HCEC 1CT (cell line): ENCODE measurements at places on chromosomes 1 and 21.
A peak's percentile ranks its signal among the peaks of the same experiment; 100 is the strongest.

- DNase-seq: no peak
Observed at GRCh38 chr1:105678334-105678733, 1378.1 kb upstream of the PRMT6 start.

DNA sequence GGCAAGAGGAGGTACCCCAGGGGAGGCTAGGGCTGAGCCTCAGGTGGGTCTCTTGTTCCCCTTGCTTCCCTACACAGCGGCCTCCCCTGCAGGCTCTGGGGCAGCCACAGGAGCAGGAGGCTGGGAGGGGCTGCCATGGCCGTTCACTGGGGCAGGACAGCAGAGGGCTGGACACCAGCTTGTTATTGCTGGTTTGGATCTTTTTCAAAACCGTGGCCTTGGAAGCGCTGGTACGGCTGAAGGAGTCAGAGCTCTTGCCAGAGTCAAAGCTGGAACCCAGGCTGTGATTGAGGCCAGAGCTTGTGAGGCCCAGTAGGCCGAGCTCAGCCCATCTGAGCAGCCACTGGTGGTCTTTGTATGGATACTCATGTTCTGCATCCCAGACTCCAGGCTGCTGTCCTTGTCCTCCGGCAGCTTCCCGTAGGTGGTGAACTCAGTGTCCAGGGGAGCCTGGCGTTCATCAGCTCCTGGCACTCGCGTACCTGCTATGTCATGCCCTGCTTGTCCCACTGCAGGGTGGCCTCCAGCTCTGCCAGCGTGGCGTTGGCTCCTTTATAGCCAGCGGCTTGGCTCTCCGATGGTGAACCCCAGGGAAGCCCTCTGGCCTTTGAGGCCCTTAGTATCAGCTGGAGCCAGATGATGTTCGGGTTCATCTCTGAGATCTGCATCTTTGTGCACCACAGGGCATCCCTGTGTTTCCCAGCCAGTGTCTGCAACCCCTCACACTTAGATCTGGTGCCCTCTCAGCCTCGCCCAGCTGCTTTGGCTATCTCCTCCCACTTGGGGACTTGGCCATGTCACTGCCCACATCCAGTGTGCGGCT, 40.3 kb upstream of the THEM4 start:
- no peak for DNase-seq

- no peak for DNase-seq
Observed at GRCh38 chr1:161166669-161167548, 683 bp downstream of the PPOX start.

GRCh38 chr1:42334240-42335049, 590 bp downstream of the FOXJ3 start:
- peak; percentile 72 for DNase-seq

DNA sequence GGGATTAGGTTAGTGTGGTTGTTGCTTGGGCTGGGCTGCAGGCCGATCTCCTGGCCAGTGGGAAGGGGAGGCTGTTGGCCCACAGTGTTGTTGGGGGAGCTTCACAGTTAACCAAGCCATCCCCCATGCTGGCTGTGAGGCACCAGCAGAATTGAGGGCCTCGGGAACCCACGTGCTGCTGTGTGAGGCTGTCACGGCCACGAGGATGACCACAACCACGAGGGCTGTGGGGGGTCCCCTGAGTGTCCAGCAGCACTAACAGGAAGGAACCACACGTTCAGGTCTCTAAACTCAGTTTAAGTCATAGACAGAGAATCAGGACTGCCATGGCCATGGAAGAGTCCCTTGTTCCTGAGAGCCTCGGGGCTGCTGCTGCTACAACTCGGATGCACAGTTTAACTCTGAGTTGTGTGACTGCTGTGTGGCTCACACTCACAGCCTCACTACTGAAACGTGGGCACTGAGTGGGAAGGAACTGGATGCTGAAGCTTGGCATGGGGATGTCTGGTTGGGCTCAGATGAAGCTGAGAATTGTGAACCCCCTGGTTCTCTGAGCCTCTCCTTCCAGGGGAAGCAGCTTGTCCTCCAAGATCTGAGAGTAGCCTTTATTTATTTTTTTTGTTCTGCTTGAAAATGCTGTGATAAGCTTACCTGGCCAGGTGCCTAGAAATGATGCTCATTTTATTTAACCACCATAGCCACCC, 4.8 kb upstream of the MMEL1 start:
- no peak for DNase-seq

- DNase-seq: no peak
Observed at GRCh38 chr21:31509194-31510017, 150.1 kb upstream of the SOD1 start.

DNA sequence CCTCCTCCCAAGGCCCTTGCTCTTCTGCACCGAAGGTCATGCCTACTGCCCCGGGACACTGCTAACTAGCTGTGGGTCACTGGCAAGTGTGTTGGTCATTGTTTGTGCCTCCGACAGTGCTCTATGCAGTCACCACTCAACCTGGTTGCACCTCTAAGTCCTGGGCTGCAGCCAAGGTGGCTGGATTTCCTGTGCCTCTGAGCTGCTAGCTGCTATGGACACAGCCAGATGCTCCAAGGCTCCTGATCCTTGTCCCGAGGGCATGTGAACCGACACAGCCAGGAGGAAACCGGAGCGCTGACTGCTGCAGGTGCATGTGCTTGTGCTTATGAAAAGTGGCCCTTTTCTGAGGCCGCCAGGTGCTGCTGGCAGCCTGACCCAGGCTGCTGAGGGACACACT, 14.7 kb upstream of the SPOCD1 start:
- no peak for DNase-seq

DNA sequence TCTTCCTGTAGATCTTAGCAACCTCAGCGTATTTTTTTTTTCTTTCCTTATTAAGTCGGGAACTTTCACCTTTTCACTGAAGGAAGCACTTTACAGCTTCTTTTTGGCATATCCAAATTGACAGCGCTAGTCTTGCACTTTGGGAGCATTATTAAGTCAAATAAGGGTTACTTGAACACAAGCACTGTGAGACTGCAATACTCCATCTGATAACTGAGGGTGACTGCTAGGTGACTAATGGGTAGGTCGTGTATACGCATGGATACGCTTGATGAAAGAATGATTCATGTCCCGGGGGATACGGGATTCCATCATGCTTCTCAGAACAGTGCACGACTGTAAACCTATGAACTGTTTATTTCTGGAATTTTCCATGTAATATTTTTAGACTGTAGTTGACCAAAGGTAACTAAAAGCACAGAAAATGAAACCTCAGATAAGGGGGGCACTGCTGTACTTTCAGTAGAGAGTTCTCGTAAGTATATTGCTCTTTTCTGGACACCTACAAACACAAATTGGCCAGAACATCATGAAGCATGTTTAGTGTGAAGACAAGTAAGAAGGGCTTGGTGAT, 364.7 kb downstream of the SMYD3 start:
- DNase-seq: peak; percentile 90

DNA sequence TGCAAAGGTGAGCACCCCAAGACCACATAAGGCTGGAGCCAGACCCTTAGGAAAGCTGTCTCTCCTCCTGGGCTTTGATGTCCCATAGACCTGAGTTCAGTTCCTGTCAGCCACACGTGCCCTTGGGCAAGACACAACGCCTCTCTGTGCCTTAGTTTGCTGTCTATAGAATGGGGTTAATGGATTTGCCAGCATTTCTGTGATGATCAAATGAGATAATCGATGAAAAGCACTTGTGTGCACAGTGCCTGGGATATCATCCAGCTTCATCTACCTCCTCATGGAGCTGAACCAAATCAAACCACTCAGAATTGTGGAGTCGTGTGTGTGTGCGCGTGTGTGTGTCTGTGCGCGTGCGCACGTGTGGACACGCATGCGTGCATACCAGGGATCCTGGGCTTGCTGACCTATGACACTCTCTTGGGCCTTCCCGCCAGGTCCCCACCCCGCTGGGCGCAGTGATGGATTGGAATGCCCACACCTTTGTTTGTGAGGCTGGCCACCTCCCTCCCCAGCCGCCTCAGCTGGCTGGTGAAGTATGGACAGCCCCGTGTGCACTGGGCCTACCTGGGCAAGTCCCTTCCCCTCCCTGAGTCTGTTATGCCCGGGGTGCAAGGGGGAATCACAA, 5.2 kb downstream of the TTC22 start:
- DNase-seq: no peak

GRCh38 chr1:170354690-170355089, 177.3 kb upstream of the GORAB start:
- DNase-seq: no peak

- DNase-seq: peak; percentile 58
Observed at GRCh38 chr1:165717918-165718515, 19.7 kb upstream of the ALDH9A1 start.

DNA sequence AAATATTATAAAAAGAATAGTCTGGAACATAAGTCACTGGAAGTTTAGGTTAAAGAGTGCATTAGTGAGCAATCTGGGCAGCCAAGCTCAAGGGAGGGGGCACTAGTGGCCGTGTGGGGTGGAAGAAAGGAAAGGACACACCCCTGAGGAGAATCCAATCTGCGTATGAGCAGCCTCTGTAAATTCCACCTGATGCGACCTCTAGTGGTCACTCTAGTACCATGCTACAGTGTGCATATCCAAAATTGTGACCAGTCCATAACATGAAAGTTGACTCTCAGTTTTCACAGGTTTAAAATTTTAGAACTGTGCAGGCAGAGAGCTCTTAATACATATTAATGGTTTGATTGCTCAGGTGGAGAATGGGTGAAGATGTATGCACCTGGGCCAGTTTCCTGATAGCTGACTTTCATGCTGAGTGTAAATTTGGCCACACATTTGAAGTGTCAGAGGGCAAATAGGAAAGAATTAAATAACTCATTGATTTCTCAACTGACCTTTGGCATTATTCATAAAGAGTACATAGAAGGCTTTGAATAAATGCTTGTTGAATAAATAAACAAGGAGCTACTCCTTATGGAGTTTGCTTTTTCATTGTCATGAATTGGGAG, 105.9 kb upstream of the C21orf91 start:
- peak; percentile 57 for DNase-seq

DNA sequence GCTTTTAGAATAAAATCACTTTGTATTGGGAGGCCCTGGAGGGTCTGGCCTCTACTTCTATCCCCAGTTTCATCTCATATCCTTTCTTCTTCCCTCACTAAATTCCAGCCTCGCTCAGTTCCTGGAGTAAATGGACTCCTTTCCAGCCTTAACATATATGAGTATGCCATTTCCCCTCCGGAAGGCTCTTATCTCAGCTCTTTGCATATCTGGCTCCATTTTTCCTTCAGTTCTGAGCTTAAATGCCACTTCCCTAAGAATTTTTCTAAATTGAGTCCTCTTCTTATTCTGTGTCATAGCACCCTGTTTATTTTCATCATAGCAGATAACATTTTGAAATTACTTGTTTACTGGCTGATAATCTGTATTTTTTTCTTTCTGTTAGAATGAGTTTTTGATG, 20.2 kb upstream of the DUSP10 start:
- no peak for DNase-seq

GRCh38 chr1:26153966-26154532, 4.8 kb upstream of the FAM110D start:
- no peak for DNase-seq

DNA sequence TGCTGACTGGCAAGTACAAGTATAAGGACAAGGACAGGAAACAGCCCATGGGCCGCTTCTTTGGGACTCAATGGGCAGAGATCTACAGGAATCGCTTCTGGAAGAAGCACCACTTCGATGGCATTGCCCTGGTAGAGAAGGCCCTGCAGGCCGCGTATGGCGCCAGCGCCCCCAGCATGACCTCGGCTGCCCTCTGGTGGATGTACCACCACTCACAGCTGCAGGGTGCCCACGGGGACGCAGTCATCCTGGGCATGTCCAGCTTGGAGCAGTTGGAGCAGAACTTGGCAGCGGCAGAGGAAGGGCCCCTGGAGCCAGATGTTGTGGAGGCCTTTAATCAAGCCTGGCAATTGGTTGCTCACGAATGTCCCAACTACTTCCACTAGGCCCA, 32.0 kb downstream of the SLC16A1 start:
- no peak for DNase-seq

GRCh38 chr1:155000726-155001424, 1.7 kb upstream of the ZBTB7B start:
- peak; percentile 76 for DNase-seq

DNA sequence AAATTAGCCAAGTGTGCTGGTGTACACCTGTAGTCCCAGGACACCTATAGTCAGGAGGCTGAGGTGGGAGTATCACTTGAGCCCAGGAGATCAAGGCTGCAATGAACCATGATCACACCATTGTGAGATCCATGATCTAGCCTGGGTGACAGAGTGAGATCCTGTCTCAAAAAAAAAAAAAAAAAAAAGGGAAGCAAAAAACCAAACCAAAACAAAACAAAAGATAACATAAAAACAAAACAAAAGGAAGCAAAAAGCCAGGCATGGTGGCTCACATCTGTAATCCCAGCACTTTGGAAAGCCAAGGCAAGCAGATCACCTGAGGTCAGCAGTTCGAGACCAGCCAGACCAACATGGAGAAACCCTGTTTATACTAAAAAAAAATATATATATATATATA, 9.4 kb upstream of the AKR1A1 start:
- no peak for DNase-seq

DNA sequence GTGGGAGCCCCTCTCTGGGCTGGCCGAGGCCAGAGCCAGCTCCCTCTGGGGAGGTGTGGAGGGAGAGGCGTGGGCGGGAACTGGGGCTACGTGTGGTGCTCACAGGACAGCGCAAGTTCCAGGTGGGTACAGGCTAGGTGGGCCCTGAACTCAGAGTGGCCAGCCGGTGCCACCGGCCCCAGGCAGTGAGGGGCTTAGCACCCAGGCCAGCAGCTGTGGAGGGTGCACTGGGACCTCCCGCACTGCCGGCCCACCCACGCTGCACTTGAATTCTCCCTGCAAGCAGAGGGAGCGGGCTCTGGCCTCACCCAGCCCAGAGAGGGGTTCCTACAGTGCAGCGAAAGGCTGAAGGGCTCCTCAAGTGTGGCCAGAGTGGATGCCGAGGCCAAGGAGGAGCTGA, 20.2 kb downstream of the PRAMEF20 start:
- no peak for DNase-seq

GRCh38 chr1:113929750-113930498, 800 bp downstream of the HIPK1 start:
- peak; percentile 17 for DNase-seq

DNA sequence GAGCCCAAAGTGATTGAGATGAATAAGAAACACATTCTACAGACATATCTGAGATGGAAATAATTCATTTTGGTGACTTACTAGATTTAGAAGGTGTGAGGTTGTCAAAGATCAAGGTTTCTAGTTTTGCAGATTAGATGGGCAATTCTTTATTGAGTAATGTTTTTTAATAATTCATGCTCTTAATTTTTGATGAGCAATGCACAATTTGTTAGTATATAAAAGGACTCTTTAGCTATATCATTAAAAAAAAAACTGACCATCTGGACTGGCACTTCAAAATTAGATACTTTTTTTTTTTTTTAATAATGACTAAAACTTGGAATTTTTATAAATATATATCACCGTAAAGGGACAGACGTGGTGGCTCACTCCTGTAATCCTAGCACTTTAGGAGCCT, 63.9 kb downstream of the FMN2 start:
- no peak for DNase-seq

- no peak for DNase-seq
Observed at GRCh38 chr1:145689922-145690321, 17.2 kb downstream of the PDZK1 start.

GRCh38 chr1:234773936-234774677, 164.1 kb upstream of the IRF2BP2 start:
- no peak for DNase-seq
